ENCODE measurements at places on chromosomes 16 and 17. TPM values are rescaled to one million over a fixed set of nuclear protein-coding genes. Genes with fewer than 3 reads are reported as not detected.
A peak's percentile ranks its signal among the peaks of the same experiment; 100 is the strongest.

GRCh38 chr17:75506134-75506533, 9.2 kb downstream of the CASKIN2 start:
- DNase-seq: no peak

DNA sequence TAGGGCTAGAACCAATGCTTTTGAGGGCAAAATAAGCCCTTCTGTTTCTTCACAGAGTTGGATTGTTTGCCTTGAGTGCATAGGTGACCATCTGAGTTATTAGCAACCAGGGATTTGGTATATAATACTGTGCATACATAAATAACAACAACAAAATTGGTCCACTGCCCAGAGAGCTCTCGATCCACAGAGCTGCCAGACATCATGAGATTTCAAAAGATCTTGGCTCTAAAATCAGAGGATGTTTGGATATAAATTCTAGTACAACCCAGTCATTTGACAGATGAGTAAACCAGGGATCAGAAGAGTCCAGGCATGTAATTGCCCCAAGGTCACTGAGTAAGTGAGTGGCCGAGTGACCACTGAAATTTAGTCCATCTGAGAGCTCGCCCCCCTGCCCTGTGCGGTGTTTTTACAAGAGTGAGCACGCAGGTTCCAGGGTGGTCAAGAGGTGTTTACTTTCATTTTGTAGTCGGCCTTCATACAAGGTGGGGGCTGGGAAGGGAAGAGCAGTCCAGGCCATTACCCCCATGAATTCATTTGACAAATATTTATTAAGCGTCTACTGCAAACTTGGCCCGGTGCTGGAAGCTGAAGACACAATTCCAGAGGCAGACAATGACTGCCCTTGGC, 1.8 kb upstream of the MT2A start:
- no peak for DNase-seq

DNA sequence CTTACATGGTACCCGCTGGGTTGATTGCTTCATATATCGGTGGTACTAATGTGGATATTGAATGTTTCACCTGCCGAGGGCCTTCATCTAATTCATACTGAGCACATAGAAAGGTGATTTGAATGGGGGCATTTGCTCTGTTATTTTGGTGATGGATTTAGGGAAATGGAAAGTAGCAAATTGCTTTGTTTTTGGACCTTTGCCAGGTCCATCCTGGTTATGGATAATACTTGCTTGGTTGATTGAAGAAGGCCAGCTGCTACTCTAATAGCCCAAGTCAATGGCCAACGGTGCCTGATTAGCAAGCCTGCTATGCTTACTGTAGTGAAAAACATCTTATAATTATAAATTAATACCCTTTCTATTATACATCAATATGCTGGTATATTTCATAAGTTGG, 253.6 kb downstream of the CDH13 start:
- no peak for DNase-seq

Gene MSLN
- total RNA-seq: not detected

Gene C17orf67
- total RNA-seq: 6.2 TPM

Gene CLDN9
- not detected for total RNA-seq

Gene NEUROD2
- total RNA-seq: not detected

Gene NSRP1
- 31.8 TPM for total RNA-seq

DNA sequence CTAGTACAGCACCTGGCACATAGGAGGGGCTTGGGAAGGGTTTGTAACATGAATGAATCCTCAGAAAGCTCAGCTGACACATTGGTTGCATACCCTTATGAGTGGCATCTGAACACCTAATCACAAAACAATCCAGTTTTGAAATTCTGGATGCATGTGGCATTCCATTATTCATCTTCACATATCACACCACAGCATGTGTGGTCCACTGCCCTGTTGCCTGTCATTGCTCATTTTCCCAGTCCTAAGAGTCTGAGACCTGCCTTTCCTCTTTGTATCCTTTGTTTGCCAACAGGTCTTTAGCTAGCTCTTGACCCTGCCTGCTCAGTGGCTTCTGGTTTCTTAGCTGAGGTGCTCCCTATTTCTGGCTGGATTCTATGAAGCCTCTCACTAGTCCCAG, 170.8 kb upstream of the ASIC2 start:
- no peak for DNase-seq

GRCh38 chr16:84209989-84210388, 19.0 kb downstream of the ADAD2 start:
- no peak for DNase-seq

Gene CFAP97D1
- total RNA-seq: not detected

Gene SLC6A2
- not detected for total RNA-seq

DNA sequence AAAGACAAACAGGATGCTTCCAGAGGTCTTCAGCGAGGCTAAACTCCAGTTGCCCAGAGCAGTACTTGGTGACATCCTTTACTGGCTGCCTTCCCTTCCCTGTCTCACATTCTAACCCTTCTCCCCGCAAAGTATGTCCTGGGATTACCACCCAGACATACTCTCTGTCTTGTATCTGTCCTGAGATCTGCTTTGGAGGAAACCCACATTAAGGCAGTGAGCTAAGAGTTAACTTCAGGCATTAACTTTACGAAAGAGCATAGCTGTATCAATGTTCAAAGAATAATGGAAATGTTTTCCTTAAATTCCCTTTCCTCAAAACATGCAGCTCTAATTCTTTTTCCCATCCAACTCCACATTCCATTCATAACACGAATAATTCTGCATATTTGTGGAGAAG, 385.2 kb downstream of the NPIPA8 start:
- no peak for DNase-seq

- no peak for DNase-seq
Measured at GRCh38 chr16:55072976-55073375, 142.3 kb downstream of the IRX5 start.

DNA sequence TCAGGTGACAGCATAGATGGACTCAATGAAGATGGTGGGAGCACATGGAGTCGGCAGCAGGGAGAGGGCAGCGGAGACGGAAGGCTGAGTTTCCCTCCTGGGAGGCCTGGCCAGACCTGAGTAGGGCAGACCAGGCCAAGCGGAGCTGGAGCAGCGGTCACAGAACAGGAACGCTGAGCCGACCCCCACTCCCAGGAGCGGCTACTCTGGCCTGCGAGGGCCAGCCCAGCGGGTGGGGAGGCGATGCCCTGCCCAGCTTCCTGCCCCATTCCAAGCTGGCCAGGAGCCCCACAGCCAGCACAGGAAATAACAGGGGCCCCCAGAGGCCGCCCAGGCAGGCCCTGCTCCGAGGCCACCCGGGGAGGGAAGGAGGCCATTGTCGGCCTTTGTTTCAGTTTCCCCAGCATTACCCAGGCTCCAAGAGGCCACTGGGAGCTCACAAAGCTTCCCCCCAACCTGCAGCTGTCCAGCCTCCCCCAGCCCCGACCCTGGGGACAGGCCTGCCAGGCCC, 79.8 kb downstream of the ZNF423 start:
- no peak for DNase-seq

DNA sequence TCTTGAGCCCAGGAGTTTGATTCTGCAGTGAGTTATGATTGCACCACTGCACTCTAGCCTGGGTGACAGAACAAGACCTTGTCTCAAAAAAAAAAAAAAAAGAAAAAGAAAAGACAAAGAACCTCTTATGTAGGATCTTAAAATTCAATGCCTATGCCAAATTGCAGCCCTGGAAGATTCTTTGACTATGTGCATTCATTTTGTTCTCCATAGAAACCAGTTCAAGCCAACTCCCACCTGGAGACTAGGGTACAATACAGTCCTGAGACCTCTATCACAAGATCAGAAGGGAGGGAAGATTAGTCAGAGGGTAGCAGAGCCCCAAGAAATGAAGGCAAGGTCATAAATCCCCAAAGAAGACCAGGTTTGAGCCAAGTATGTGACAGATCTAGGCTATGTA, 90.6 kb upstream of the HAS3 start:
- no peak for DNase-seq

DNA sequence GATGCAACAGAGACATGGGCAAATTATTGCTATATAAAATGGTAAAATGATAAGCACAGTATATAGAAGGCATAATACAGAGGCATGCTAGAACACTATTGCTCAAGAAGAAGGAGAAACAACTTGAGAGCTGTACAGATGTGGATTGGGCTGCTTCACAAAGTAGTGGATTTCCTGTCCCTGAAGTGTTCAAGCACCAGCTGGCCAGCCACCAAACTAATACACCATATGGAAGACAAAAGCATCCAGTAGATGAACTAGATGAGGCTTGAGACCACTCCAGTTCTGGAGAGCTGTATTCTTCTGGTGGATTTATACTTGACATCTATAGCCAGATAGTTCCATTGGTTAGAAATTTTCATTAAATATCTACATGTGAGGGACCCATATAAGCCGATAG, 134.1 kb upstream of the GNAO1 start:
- DNase-seq: no peak

GRCh38 chr17:13051915-13052314, 34.1 kb upstream of the ELAC2 start:
- no peak for DNase-seq

- peak; percentile 23 for DNase-seq
Measured at GRCh38 chr17:74545843-74546230, at the start of gene CD300C. Gene CD300C (minus strand): TSS chr17:74546115. CDS start chr17:74545782, 333 bp downstream.

Gene MPP2
- 1.6 TPM for total RNA-seq

GRCh38 chr17:39661744-39662541, 3.2 kb upstream of the TCAP start:
- no peak for DNase-seq

Gene EPX
- not detected for total RNA-seq

DNA sequence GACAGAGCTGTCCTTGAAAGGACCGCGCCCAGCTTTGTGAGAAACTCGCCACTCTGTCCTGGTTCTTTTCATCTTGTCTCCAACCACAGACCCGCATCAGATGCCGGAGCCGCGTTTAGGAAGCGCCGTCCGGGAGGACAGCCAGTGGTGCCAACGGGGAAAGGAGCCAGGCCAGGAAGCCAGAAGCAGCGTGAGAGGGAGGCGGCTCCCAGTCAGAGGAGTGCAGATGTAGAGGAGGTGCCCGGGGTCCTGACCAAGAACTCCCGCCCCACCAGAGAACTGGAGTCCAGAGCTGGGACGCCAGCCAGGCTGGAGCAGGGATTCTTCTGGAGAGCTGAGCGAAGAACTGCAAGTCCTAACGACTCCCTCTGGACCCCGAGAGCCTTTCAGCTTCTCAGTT, 49.3 kb upstream of the TNRC6C start:
- no peak for DNase-seq

Gene NPIPB8
- total RNA-seq: 1.1 TPM

Gene DHRS7C
- total RNA-seq: not detected

- no peak for DNase-seq
Measured at GRCh38 chr17:21356537-21357127, 19.5 kb upstream of the KCNJ12 start.

- DNase-seq: no peak
Measured at GRCh38 chr17:72463287-72464102, 342.7 kb downstream of the SOX9 start.

DNA sequence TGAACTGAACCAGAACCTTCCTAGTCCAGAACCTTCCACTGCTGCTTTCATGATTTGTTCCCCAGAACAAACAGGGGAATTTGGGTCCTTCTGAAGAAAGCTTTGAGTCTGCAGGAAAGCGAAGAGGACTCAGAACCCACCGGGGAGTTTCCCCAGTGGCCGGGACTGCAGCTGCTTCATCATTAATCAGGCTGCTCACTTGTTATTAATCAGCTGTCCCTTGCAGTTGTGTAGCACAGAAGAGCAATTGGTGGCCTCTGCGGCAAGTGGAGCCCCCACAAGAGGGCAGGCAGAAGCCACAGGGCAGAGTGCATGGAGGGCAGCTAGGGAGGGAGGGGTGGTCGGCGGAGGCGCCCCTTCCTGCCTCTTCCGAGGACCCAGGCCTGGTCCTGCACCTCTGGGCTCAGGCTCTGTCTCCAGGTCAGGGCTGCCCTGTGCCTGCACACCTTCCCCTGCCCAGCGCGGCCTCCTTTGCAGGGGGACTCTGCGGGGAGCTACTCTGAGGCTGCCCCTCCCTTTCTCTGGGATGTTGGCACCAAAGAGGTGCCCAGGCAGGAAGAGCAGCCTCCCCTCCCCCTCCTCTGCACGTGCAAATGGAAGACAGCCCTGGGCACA, 6.9 kb downstream of the CCL17 start:
- no peak for DNase-seq

All from CD4-positive, CD25-positive, alpha-beta regulatory T cell (primary cell).